T1000 (cell line): ENCODE measurements at places on chromosomes 7 and 10.

DNA sequence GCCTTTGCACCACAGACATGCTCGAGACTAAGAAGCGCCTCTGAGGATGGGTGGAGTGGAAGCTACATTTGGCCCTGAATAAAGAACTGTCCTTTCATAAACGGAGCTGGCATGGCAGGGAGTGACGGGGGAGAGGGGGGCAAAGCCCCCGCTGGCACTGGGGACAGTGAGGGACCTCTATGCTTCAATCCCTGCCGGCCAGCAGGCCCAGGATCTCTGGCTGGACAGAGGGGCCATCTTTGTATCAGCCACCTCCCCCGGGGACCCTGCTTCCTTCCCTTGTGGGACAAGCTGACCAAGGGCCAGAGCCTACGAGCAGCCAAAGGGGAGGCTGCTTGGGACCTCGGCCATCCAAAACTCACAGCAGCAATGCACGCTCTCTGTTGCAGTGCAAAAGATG is 28.2 kb upstream of the ECHDC3 start:
- DNase-seq, result no peak

DNA sequence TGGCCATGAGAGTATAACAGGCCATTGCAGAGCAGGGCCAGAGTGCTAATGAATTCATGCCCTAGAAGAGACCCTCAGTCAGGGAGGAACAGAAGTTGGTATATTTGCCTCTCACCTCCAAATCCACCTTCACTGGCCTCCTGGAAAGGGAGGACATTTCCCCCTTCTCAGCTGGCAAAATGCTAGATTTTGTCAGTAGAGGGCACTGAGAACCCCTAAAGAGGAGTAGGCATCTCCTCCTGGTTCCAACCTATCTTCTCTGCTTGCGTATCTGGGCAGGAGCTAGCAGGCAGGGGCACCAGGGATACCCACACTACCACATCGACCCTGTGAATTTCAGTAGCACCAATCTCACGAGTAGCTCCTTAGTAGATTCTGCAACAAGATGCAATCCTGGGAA is 79.8 kb upstream of the GHITM start:
- no peak for DNase-seq

DNA sequence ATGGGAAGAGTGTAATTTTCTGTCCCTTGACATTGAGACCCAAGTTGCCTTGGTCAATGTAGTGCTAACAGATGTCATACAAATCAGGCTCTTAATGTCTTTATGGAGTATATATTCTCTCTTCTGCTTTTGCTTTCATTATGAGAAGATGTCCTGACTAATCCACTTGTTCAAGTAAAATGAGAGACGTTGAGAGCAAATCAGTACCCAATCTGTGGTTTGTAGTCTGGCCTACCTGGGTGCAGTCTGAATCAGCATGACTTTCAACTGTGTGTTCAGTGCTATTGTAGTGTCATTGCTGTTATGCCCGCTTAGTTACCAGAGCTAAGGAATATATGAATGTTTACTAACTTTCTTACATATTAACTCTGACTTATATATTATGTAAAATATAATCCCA is 612.4 kb downstream of the ANKRD7 start:
- no peak for DNase-seq

GRCh38 chr10:124087672-124088634 is 5.4 kb downstream of the CHST15 start:
- DNase-seq, result no peak

- no peak for DNase-seq
Measured at GRCh38 chr7:140084142-140084655, 21.4 kb upstream of the PARP12 start.

GRCh38 chr7:37440738-37441385 is 7.8 kb downstream of the ELMO1 start:
- no peak for DNase-seq

GRCh38 chr7:88300401-88300945 is 6.2 kb downstream of the STEAP4 start:
- no peak for DNase-seq
